ENCODE measurements at places on chromosomes 6 and 20.

DNA sequence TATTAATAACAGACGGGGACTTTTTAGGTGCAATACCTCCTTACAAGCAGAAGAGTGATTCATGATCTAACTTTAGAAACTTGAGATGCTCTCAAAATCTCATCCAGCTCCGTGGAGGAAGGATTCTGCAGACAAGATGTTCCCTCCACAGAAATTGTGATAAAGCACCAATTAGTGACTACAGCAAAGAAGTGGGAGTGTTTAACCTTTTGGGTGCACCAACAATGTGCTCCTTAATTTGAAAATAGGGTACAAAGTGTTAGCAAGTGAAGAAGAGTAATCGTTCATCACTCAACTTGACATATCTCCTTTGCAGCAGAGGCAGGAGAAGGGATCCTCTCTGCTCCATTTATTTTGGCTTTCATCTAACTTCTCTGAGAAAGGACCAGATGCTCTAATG is 22.8 kb upstream of the SCP2D1 start:
- no peak for DNase-seq

GRCh38 chr20:45968081-45968671 is 3.8 kb downstream of the ZNF335 start:
- DNase-seq = no peak

DNA sequence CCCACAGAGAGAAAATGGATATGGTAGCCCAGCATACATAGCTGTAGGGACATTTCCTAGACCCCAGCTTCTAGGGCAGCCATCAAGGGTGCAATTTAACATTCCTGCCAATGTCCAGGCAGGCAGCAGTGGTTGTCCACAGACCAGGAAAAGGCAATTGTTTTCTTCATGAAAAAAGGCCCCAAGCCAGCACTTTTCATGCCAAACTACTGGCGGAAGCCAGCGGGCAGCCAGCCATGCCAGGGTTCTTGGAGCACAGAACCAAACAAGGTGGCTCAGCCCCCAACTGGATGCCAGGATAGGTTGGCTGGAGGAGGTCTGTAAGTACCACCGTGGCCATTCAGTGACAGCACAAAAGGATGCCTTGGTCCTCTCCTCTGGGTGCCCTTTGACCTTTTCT is 94.6 kb downstream of the BANF2 start:
- no peak for DNase-seq

- DNase-seq = peak; percentile 6
Measured at GRCh38 chr6:7992002-7992815, 72.0 kb downstream of the BLOC1S5 start.

DNA sequence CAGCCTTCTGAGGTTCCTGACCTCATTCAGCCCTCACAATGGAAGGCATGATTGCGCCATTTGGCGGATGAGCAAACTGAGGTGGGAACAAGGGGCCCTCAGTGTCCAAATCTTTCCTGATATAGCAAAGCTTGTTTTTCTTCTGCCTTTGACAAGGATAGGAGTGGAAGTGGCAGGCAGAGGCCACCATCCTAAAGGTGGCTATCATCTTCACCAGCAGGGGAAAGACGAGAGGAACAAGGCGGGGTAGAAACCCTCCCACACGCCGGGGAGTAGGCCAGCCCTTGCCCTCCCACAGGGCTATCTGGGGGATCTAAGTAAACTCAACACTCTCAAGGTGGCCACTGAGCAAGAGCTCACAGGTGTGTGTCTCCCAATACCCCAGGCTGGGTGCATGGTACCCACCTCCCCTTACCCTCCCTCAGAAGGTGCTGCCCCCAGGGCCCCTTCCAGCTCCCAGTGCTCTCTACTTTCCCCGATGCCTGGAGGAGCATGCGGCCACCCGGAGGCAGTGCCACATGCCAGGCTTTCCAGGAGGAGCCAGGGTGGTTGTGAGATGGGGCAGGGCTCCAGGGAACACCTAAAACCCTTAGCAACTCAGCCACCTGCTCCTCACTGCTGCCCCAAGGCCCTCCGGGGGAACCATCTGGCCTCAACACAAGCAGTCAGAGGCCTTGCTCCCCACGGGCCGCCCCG is 11.2 kb downstream of the SPDEF start:
- no peak for DNase-seq

- no peak for DNase-seq
Measured at GRCh38 chr6:42269553-42269952, 51.9 kb upstream of the MRPS10 start.

- DNase-seq = no peak
Measured at GRCh38 chr20:4272225-4272624, 256.9 kb upstream of the RNF24 start.

- no peak for DNase-seq
Measured at GRCh38 chr20:15061955-15062354, 724.5 kb upstream of the FLRT3 start.

GRCh38 chr6:24797596-24798216 is 1.0 kb downstream of the ARMH2 start:
- DNase-seq = no peak

GRCh38 chr20:56685879-56686278 is 56.8 kb downstream of the TFAP2C start:
- no peak for DNase-seq

DNA sequence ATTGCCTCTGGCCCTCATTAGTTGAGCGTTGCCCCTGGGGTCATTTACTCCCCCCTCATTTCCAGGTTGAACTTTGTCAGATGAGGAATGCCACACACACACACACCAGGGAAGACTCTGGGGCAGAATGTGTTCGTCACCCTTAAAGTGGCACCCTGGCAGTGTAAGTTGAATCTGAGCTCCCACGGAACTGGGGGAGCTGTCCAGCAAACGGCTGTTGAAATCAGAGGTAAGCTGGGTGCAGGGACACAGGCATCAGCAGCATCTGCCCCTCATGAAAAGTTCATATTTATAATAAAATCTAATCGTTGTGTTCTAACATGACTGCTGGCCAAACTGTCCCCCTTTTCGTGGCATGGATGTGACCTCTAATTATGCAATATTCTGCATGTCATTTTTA is 4.3 kb upstream of the MC3R start:
- no peak for DNase-seq

DNA sequence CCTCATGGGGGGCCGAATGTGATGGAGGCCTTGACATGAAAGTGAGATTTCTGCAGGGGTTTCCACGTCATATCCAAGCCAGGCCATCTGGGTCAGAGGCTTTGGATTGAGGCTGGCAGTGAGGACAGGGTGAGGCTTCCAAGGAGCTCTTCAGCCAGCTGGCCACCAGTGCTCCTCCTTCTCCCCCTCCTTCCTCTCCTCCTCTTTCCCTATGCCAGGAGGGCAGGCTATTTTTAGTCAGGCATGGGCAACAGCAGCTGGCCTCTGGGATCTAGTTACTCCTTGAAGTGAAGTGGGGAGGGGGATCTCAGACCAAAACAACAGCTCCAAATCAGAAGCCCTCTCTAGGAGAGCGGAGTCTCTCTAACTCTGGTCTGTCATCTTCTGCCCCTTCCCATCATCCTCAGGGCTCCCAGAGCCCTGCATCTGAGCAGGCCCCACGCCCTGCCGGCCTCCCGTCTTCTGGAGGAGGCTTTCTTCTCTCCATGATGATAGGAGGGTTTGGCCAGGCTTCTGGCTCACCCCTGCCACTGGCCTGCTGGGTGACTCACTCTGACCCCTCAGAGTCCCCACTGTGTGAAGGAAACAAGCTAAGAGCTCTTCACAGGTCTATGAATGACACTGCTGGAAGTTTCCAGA is 612 bp downstream of the TNNC2 start:
- no peak for DNase-seq

DNA sequence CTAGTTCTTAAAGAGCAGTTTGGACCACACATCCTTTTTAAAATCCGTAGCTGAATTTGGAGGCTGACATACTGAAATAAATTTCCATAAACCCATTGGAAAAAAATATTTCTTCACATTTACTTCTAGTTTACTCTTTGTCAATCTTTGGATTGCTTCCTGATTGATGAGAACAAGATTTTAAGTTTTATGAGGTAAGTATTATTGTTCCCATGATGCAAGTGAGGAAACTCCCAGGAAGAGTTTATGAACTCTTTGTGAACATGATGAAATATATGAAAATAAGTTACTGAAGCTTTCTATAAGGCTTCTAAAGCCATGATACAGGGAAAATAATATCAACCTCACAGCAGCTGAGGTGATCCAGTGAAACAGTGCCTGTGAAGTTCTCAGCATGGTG is 320.0 kb downstream of the GJA1 start:
- DNase-seq = no peak

DNA sequence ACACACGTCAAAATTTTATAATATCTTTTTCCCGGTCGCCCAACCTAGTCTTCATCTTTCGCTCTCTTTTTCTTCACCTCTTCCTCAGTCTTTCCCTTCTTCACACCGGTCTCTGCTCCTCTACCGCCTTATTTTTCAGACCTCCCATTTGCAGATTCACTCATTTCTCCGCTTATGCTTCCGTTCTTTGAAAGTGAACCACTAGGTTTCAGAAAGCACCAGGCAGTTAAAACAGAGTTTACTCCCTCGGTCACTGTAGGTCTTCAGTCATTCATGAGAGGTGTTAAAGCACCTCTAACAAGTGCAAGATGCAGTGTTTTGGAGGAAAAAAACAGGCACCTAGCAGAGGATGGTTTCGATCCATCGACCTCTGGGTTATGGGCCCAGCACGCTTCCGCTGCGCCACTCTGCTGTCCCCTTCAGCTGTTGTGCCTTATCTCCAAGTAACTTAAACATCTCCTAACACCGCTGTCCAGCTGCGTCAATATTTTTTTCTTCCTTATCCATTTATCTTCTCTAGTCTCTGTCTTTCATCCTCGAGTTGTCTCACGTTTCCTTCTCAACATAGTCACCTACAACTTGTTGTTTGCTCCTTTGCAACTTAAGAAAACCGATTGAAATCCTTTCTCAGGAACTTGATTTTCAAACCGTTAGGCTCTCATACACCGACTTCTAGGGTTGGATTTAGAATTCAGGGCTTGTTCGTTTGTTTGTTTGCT is 119.7 kb upstream of the ZNF184 start:
- DNase-seq = peak; percentile 82

DNA sequence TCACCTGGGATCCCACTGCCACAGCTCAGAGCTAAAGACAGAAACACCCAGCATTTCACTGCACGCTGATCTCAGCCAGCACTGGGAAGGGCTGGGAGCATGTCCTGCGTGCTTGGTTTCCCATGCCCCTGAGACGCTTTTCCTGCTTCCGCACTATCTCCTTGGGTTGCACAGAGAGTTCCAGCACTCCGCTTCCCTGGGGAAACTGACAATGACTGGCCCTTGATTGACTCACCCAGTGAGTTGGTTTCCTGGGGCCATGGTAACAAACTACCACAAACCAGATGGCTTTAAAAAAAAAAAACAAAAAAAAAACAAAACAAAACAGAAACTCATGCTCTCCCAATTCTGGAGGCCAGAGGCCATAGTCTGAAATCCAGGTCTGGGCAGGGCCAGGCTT is 14.8 kb upstream of the MAS1L start:
- no peak for DNase-seq

GRCh38 chr20:23058240-23058639 is 8.8 kb upstream of the THBD start:
- no peak for DNase-seq

DNA sequence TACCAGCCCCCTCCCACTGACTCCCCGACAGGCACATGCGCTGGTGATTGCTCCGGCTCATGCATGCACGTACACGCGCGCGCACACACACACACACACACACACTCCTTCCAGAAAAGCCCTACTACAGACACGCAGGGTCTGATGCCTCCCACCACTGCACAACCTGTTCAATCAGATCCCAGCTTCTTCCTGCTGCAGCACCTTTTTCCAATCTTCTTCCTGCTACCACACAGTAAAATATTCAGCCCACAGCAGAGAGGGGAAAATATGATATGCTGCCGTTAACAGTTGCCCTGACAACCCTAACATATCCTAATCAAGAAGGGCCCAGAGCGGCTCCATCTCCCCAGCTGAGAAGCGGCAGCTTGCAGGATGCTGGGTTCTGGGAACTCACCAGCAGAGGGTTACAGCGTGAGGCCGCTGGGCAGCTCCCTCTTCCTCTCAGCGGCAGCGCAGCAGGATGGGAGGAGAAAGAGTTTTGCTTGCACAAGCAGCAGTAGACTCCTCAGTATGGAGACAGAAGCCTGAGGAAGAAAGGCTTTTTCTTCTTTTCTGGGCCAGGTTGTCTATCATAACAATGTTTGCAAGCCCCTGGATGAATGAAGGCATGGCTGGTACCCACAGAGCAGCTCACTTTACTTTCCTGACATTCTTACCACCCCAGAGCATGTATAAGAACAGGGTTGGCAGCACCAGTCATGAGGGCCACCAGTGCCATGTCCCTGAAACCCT is 23.9 kb downstream of the MAP7 start:
- no peak for DNase-seq

DNA sequence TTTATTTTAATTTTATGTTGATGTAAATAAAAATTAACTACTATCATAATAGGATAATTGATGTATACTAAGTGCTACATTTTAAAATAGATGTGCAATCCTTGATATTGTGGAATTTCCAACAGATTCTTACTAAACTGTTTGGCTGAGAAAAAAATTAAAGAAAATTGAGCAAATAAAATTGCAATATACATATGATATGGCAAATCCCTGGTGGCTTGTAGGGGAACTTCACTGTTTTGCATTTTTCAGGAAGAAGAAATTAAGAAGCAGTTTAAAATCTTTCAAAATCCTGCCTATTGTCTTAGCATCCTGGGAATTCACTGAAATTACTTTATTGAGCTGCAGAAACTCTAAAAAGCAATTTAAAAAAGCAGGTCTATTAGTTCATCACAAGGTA is 191.4 kb upstream of the ADGRB3 start:
- no peak for DNase-seq
